ENCODE measurements at places on chromosomes 6 and 20.

DNA sequence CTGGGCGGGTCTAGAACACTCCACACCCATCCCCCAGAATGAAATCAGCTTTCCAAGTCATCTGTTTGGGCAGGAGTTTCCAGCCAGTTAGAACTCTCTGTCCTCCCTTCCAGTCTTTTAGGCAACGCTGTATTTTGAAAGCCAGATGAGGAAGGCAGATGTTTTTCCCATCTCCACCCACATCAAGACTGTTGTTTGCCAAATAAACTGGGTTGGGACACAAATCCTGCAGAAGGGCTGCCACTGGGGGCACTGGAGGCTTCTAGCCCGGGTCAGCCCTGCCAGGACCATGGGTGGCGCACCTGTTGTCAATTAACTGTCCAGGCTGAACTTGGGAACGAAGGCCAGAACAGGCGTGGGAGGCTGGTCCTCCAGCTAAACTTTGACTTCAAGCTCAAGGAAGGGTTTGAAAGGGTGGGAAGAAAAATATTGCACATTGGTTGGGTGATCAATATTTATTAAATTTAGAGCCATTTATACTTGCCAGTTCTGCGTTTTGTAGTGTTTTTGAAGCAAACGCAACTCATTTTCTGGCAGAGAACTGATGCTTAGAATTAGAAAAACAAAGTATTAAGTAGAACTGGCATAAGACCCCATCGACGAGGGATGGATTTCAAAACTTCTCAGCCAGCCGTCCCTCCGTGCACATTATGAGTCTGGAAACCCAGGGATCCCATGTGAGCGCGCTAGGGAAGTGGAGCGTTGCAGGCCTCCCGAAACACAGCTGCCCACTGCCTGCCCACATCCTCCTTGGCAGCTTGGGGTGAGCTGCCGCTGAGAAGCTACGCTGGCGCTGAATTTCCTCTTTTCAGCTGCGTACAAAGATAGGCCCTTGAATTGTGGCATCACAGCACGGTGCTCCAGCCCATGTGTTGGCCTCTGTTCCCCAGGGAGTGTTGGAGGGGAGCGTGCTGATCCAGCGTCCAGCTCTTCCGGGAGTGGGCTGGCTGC lies 297.4 kb downstream of the QKI start:
- no peak for DNase-seq

DNA sequence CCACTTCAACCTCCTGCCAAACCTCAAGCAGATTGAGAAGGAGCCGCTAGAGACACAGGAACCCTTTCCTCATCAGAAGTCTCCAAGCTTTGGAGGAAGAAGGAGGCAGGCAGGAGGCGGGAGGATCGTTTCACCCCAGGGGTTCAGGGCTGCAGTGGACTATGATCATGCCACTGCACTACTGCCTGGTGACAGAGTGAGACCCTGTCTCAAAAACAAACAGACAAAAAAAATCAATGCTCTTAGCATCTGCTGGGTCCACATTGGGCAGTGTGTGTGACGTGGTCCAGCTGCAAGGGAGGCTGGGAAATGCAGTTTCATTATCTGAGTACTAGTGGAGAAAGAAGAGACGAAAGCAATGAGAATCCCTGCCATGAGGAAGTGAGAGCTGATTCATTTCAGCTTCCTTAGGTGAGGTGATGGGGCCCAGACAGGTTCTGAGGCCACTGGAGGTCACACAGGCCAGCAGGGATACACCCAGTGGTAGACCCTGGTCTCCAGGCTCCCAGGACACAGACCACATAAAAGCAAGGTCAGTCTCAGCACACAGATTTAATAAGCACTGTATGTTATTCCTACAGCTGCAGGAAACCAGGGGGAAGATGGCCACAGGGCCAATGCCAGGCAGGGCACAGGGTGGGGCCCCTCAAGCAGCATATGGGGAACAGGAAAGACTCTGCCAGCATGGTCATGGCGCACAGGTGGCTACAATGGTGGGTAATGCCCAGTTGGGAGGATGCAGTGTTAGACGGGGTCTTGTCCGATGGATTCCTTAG lies 4.3 kb downstream of the GFRA4 start:
- peak; percentile 87 for DNase-seq

DNA sequence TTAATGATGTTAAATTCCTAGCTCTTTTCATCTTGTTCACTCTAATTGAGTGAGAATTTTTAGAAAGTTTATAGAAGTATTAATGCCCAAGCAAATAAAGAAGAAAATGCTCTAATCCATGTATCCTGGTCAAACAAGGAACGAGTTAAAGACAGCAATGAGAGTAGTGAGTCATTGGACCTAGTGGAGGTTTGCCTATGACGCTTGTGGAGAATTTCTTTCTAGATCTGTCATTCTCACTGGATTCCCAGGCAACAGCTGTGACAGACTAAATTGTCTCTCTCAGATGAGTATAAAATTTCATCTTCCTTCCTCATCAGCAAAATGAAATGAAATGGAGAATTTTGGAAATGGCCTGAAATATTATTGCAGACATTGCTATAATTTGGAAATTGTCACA lies 127.9 kb downstream of the COL19A1 start:
- no peak for DNase-seq

- no peak for DNase-seq
Measured at GRCh38 chr6:131728296-131728939, 17.6 kb upstream of the CTAGE9 start.

DNA sequence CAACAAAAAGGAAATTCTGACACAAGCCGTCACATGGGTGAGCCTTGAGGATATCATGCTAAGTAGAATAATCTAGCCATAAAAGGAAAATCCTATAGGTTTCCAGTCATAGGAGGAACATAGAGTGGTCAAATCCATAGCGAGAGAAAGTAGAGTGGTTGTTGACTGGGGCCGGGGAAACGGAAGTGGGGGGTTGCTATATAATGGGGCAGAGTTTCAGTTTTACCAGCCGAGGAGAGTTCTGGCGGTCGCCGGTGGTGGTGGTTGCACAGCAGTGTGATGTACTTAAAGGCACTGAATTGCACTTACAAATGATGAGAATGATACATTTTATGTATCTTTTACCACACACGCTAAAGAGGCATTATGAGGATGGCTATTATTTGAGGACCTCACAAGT lies 4.9 kb downstream of the GPR31 start:
- no peak for DNase-seq

All from GM13976 (cell line).